ENCODE measurements at places on chromosomes 7 and 10.

DNA sequence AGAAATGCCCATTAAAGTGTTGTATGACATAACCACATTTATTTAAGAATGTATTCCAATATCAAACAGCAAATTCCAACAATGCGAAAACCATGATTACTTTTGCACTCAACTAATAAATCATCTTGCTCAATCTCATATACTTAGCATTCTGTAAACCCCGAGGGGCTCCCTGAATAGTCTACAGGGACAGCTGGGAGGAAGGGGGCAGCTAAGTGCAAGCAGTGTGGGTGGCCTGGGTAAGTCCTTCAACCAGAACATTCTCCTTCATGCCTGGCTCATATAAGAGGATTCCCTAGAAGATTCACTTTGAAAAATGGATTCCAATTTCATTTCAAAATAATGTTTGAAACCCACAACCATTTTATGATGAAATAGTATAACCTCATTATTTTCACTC lies 355.5 kb downstream of the CDC14C start:
- no peak for DNase-seq

GRCh38 chr7:101522021-101522420 lies 107.1 kb downstream of the MYL10 start:
- DNase-seq, result no peak

DNA sequence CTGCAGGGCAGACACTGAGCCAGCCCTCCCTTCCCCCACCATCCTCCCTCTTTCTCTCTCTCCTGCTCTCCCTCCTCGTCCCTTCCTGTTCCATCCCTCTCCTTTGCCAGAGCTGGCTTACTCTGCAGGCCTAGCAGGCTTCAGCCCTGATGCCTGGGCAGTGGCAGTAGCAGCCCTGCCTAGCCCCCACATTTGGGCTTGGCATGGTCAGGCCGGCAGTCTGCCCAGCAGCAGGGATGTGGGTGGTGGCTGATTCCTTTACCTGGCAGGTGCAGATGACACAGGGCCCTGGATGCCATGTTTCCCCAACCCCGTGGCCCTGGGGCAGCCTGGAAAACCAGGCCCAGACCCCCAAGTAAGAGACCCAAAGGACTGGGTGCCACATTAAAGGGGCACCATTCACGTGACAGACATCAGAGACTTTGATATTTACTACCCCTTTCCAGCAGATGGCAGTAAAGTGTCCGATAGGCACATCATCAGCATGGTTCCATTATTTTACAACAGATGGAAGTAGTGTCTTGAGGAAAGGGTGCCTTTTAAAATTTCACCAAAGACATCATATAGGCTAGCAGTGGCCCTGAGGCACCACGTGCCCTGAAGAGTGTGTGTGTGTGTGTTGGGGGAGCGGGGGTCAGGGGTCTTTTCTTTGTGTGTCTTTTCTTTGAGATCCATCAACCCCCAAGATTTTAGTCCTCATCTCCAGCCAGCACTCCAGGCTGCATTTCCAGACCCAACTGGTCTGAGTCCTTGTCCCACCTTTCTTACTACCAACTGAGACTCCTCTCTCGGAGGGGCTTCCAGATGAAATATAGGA lies 5.9 kb downstream of the KCP start:
- peak; percentile 27 for DNase-seq

- DNase-seq, result no peak
These were observed 13.1 kb downstream of the EZH2 start for GRCh38 chr7:148871030-148871429.

GRCh38 chr10:74160013-74160412 lies 9.0 kb downstream of the ADK start:
- DNase-seq, result no peak

GRCh38 chr10:78042752-78043104 lies 9.1 kb downstream of the RPS24 start:
- DNase-seq, result no peak

GRCh38 chr10:51532044-51532443 lies 167.4 kb downstream of the CSTF2T start:
- DNase-seq, result no peak

- DNase-seq, result no peak
These were observed 28.9 kb downstream of the ELFN1 start for GRCh38 chr7:1698951-1699350.

DNA sequence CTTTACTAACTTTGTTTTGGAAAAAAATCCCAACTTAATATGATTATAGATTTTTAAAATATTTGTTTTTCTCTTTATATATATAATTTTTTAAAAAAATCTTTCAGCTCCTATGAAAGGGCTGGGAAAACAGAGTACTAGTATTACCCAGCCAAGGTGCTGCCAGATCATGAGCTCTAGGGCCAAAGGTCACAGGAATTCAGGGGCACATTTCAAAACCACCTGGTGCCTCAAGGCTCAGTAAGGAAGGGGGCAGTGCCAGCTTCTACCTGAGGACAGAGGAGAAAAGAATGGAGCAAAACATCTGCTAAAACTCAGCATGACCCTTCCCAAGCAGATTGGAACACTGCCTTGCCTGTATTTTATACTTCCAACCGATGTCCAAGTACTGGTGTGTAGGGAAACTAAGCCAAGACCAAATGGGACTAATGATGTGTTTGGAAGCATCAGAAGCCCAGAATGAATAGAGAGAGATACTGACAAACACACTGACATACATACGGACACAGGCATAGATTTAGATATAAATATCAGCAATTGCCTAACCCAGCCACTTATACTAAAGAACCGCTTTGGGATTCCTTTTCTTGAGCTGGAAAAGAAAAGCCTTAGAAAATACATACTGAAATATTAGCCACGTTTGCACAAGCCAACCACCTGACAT lies 667.3 kb downstream of the PARD3 start:
- no peak for DNase-seq
